ENCODE measurements at places on chromosomes 11 and 22. TPM values are rescaled to one million over a fixed set of nuclear protein-coding genes. Genes with fewer than 3 reads are reported as not detected.

The OR52E5 gene
- not detected for total RNA-seq

The MCHR1 gene
- total RNA-seq: not detected

The APOA5 gene
- not detected for total RNA-seq

The OR56B4 gene
- total RNA-seq: not detected

The TMEM25 gene
- 15.4 TPM for total RNA-seq

The MAPK12 gene
- total RNA-seq: 14.6 TPM

The ARVCF gene
- total RNA-seq: 22.4 TPM

The TRPC6 gene
- total RNA-seq: 11.2 TPM

The MAPK8IP1 gene
- total RNA-seq: 8.7 TPM

The TMX2 gene
- 88.3 TPM for total RNA-seq

The OR4C5 gene
- total RNA-seq: not detected

The APLNR gene
- total RNA-seq: 11.2 TPM

The SERPING1 gene
- total RNA-seq: 329 TPM
